ENCODE measurements at places on chromosomes 6 and 20.

DNA sequence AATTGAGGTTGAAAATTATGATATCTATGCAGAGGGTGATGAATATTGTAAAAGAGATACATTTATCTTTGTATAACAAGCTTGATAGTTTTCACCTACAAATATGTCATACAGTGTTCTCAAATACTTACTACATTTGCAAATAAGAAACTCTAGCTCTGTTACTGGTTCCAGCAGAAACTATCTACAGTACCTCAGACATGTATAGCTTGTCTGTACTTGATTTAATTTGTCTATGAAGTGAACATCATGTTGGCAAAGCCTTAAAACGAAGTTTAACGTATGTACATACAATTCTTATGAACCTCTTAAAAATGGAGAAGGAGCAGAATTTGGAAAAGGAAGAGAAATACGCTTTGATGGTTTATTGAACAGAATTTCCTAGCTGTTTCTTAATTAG lies 201.4 kb upstream of the MARCKS start:
- DNase-seq = no peak

GRCh38 chr20:50218987-50219435 lies 28.4 kb downstream of the CEBPB start:
- DNase-seq = no peak

GRCh38 chr20:49469060-49469459 lies 13.4 kb downstream of the KCNB1 start:
- no peak for DNase-seq

- DNase-seq = no peak
These were observed 911.6 kb upstream of the SLC35B3 start for GRCh38 chr6:9346923-9347322.

- no peak for DNase-seq
These were observed 25.8 kb downstream of the BHLHE23 start for GRCh38 chr20:62980970-62981369.

GRCh38 chr6:149271348-149272340 lies 45.9 kb upstream of the TAB2 start:
- DNase-seq = peak; percentile 17

Data from fibroblast of skin of right quadriceps (primary cell).